ENCODE measurements at places on chromosomes 1 and 21.

DNA sequence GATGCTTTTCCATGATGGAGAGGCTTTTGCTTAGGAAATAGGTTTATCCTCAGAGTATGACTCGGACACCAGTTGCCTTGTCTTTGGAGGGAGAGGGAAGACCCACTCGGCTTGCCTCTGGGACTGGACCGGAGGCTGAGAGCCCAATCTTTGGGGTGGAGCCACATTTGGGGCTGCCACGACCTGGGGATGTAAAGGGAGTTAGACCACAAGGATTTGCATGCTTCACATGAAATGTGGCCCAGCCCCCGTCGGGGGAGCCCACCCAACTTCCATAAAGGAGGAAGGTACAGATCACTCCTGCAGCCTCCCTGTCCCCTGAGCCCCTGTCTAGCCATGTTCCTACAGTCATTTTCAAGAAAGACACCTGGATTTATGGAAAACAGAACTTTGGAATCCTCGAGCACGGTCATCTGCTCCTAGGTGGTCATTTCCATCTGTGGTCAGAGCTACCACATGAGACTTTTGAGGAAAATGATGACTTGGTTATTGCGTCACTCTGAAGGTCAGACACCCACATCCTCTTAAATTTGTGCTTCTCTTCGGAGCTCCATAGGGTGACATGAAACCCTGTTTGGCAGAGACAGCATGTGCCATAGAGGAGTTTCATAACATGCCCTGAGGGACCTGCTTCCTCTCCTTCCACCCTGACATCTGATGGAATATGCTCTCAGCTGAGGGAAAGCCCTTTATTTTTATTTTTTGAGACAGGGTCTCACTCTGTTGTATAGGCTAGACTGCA is 99.4 kb upstream of the SLC45A1 start:
- no peak for DNase-seq

DNA sequence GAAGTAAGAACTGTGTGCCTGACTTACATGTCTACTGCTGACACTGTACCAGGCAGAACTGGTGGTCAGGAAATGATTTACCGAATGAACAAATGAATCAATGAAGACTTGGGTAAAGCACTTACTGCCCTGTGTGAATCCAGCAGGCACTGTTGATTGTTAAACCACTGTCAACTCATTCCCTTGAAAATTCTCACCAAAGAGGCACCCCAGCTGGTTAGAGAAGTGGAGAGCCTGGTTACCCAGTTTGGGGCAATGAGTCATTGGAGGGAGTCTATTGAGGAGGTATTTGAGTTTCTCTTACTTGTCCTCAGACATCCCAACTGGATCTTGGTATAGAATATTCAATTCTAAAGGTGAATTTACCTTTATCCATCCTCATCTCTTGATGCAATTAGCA is 34.2 kb downstream of the JUN start:
- DNase-seq = no peak

DNA sequence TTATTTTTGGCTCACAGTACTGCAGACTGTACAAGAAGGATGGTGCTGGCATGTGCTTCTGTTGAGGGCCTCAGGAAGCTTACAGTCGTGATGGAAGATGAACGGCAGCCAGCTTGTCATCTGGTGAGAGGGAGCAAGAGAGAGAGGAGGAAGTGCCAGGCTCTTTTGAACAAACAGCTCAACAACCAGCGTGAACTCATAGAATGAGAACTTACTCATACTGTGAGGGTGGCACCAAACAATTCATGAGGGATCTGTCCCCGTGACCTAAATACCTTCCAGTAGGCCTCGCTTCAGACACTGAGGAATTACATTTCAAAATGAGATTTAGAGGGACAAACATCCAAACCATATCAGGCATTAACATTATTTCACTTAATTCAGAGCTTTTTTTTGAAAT is 84.7 kb downstream of the PKN2 start:
- no peak for DNase-seq

DNA sequence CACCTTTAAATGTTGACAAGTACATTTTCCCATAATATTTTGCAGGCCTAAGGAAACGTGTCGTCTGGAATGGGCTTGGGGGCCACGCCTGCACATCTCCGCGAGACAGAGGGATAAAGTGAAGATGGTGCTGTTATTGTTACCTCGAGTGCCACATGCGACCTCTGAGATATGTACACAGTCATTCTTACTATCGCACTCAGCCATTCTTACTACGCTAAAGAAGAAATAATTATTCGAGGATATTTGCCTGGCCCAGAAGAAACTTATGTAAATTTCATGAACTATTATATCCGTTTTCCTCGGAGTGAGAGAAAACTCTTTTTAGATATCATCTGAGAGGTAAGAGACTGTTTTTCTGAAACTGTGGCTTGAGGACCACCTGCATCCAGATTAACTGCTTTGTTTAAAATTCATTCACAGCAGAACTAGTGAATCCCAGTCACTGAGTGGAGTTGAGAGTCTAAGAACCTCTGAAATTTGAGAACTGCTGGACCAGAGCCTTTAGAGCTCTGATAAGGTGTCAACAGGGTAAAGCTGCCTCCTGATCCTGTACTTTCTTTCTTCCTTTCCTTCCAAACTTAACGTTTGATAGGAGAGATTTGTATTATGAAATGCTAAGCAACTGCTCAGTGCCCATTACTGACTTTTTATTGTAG is 811 bp downstream of the EXO1 start:
- DNase-seq = no peak

DNA sequence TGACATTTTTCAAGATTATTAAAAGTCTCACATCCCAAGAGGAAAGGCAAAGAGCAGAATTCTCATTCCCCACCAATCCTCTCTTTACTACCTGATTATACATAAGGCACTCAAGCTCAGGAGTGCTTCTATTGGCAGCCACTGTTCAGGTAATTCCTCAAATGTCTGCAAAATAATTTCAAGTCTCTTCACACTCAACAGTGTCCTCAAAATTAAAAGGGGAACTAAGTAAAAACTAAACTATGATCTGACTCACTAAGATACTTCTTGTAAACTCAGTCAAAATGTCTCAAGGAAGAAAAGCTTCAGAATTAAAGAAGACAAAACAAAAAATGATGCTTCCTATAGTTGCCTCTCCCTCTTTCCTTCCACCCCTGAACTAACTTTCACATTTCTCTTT is 135.6 kb downstream of the GPATCH2 start:
- DNase-seq = no peak

- DNase-seq = no peak
Measured at GRCh38 chr1:243465738-243466137, 209.9 kb downstream of the SDCCAG8 start.

DNA sequence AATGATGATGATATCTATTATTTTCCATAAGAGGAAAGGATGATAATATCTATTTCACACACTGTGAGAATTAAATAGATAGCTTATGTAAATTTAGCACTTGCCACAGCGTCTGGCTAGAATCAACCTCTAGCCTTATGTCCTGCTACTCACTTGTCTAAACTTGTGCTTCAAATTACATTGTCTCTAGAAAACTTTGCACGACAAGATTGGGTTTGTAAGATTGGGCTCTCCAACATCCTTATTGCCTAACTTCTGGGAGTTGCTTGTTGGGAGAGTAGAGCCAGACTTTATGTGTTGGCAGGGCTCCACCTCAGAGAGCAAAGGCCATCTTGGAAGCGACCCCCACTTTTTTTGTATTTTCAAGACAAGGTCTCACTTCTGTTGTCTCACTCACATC is 50.0 kb upstream of the POGK start:
- DNase-seq = no peak

Data from mucosa of descending colon (tissue), 3 donors.